ENCODE measurements at places on chromosomes 5 and 9. TPM values are rescaled to one million over a fixed set of nuclear protein-coding genes. Genes with fewer than 3 reads are reported as not detected.
A peak's percentile ranks its signal among the peaks of the same experiment; 100 is the strongest.

Gene CREBRF
- 31.4 TPM for total RNA-seq

GRCh38 chr9:126474786-126475485, 138.8 kb upstream of the LMX1B start:
- H3K27ac ChIP-seq: no peak overlapping the region
- H3K27me3 ChIP-seq: no peaks in the 10 kb centered on the region
- no peak for DNase-seq

GRCh38 chr5:67617051-67617450, 420.5 kb upstream of the CD180 start:
- no peaks in the 10 kb centered on the region for H3K27me3 ChIP-seq
- DNase-seq: no peak
- no peak overlapping the region for H3K4me3 ChIP-seq
- H3K4me1 ChIP-seq: no peaks in the 10 kb centered on the region

Gene PCAT7
- 0.60 TPM for total RNA-seq

Gene PRR16
- 3.8 TPM for total RNA-seq

Gene ACTBL2
- total RNA-seq: not detected

Gene NSG2
- 1.4 TPM for total RNA-seq

GRCh38 chr9:16386007-16386826, 484.3 kb downstream of the BNC2 start:
- no peak for DNase-seq
- H3K36me3 ChIP-seq: no peaks in the 10 kb centered on the region
- no peak overlapping the region for H3K4me3 ChIP-seq
- no peaks in the 10 kb centered on the region for H3K4me1 ChIP-seq

Gene SHROOM1
- 65.3 TPM for total RNA-seq

Gene SAXO1
- total RNA-seq: not detected

GRCh38 chr5:32852535-32852934, 141.4 kb downstream of the NPR3 start:
- peak; percentile 8 for DNase-seq
- no peak overlapping the region for H3K27ac ChIP-seq
- H3K27me3 ChIP-seq: no peaks in the 10 kb centered on the region
- no peaks in the 10 kb centered on the region for H3K36me3 ChIP-seq

Gene MAP1B
- total RNA-seq: 42.6 TPM

Gene ADRA1B
- 6.0 TPM for total RNA-seq

Gene C5orf52
- not detected for total RNA-seq

Gene DDX31
- total RNA-seq: 6.1 TPM

- H3K27me3 ChIP-seq: no peaks in the 10 kb centered on the region
- H3K4me3 ChIP-seq: no peak overlapping the region
- no peak for DNase-seq
- no peaks in the 10 kb centered on the region for H3K4me1 ChIP-seq
- no peak overlapping the region for H3K27ac ChIP-seq
Measured at GRCh38 chr9:96483733-96484390, 33.9 kb downstream of the HABP4 start.

Gene LAMC3
- 2.9 TPM for total RNA-seq

DNA sequence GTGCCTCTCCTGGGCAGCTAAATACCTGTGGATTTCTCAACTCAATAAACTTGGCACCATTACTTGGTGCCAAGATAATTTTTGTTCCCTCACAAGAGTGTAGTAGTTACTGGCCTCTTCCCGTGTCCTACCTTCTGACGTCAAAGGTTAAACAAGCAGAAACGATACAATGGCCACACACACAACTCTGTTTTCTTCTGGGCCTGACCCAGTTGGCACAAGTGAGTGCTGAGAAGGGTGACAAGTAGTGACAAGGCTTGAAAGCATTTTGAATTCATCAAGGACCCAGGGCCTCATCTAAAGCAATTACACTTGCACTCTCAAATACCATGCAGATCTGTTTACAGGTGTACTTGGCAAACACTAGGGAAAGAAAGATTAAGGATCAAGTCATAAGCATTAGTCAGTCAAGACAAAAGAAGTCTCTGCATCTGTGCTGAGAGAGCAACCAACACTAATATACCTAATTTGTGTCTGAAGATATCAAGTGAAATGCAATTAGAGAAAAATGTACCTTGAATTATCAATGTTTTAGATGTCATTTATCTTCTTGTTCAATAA, 30.8 kb downstream of the RASEF start:
- H3K27me3 ChIP-seq: no peaks in the 10 kb centered on the region
- H3K36me3 ChIP-seq: no peaks in the 10 kb centered on the region
- peaks cover 11% of the 10 kb centered on the region for H3K4me1 ChIP-seq

Gene CD274
- total RNA-seq: 1.2 TPM

GRCh38 chr5:73615947-73616346, 10.0 kb upstream of the ARHGEF28 start:
- H3K27me3 ChIP-seq: no peaks in the 10 kb centered on the region
- no peak overlapping the region for H3K27ac ChIP-seq
- H3K4me3 ChIP-seq: no peak overlapping the region
- no peak for DNase-seq
- no peaks in the 10 kb centered on the region for H3K36me3 ChIP-seq
- H3K4me1 ChIP-seq: peaks cover 6% of the 10 kb centered on the region

- peaks cover 3% of the 10 kb centered on the region for H3K27me3 ChIP-seq
- H3K4me3 ChIP-seq: no peak overlapping the region
- H3K4me1 ChIP-seq: peaks cover 22% of the 10 kb centered on the region
- no peak overlapping the region for H3K27ac ChIP-seq
Measured at GRCh38 chr5:10485142-10485795, 43.6 kb downstream of the ROPN1L start.

- no peaks in the 10 kb centered on the region for H3K27me3 ChIP-seq
- no peak overlapping the region for H3K27ac ChIP-seq
- H3K4me3 ChIP-seq: no peak overlapping the region
- no peak for DNase-seq
- no peaks in the 10 kb centered on the region for H3K36me3 ChIP-seq
- no peaks in the 10 kb centered on the region for H3K4me1 ChIP-seq
Measured at GRCh38 chr9:82410306-82410705, 421.7 kb downstream of the SPATA31D1 start.

DNA sequence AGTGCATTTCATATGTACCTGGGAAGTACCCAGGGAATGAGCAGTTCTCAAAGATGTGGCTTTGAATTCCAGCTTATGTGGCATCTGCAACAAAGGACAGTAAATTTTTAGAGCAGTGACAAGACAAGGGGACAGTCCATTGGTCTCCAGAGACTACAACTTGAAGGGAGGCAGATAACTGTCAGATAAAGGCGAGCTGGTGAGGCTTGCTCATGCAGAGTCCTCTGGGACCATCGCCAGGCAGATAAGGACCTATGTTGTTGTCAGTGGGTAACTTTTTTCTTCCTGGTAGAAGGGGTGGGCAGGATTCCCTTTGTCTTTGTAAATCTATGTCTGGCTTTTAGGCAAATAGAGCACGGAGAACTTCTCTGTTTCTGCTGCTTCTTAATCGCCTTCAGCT, 120.2 kb downstream of the ICE1 start:
- DNase-seq: no peak
- H3K27ac ChIP-seq: no peak overlapping the region
- H3K36me3 ChIP-seq: no peaks in the 10 kb centered on the region
- H3K27me3 ChIP-seq: no peaks in the 10 kb centered on the region
- no peaks in the 10 kb centered on the region for H3K4me1 ChIP-seq

Gene CNOT6
- total RNA-seq: 20.0 TPM

GRCh38 chr9:133861692-133862091, 123.5 kb upstream of the SARDH start:
- no peaks in the 10 kb centered on the region for H3K36me3 ChIP-seq
- no peak for DNase-seq
- H3K4me1 ChIP-seq: no peaks in the 10 kb centered on the region
- no peak overlapping the region for H3K27ac ChIP-seq

Gene ZSWIM6
- 25.5 TPM for total RNA-seq

Gene ZNF883
- not detected for total RNA-seq

- no peak overlapping the region for H3K27ac ChIP-seq
- no peak overlapping the region for H3K4me3 ChIP-seq
- H3K27me3 ChIP-seq: peaks cover 3% of the 10 kb centered on the region
Measured at GRCh38 chr9:131080589-131080988, 15.7 kb upstream of the AIF1L start.

GRCh38 chr5:59693492-59694309, 199.8 kb downstream of the PDE4D start:
- no peaks in the 10 kb centered on the region for H3K36me3 ChIP-seq
- no peaks in the 10 kb centered on the region for H3K27me3 ChIP-seq
- no peak for DNase-seq
- no peak overlapping the region for H3K27ac ChIP-seq
- H3K4me1 ChIP-seq: no peaks in the 10 kb centered on the region

GRCh38 chr9:122339579-122339978, 31.2 kb upstream of the PTGS1 start:
- H3K4me3 ChIP-seq: no peak overlapping the region
- no peak overlapping the region for H3K27ac ChIP-seq
- no peaks in the 10 kb centered on the region for H3K36me3 ChIP-seq
- DNase-seq: no peak

DNA sequence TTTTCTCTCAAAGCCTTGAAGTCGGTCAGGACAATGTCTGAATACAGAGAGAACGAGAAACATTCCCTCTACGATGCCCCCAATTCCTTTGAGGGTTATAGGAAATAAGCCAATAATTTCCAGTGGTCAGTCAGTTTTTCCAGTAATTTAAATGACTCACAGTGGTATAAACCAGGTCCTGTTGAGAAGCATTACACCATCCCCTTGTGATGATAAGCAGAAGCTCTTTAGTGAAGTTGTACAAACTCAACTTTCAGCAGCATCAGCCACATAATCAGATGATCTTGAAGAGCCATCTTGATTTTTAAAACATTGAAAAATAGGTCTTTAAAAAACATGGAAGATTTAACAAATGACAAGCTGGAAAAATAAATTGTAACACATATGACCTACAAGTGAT, 173.9 kb upstream of the ZNF462 start:
- H3K27me3 ChIP-seq: no peaks in the 10 kb centered on the region
- peak overlapping the region; percentile 15 for H3K27ac ChIP-seq
- DNase-seq: no peak
- no peaks in the 10 kb centered on the region for H3K36me3 ChIP-seq
- no peaks in the 10 kb centered on the region for H3K4me1 ChIP-seq

GRCh38 chr9:99255651-99256050, 33.6 kb downstream of the SEC61B start:
- H3K27ac ChIP-seq: no peak overlapping the region
- no peaks in the 10 kb centered on the region for H3K36me3 ChIP-seq
- DNase-seq: no peak
- H3K4me1 ChIP-seq: no peaks in the 10 kb centered on the region
- H3K4me3 ChIP-seq: no peak overlapping the region

DNA sequence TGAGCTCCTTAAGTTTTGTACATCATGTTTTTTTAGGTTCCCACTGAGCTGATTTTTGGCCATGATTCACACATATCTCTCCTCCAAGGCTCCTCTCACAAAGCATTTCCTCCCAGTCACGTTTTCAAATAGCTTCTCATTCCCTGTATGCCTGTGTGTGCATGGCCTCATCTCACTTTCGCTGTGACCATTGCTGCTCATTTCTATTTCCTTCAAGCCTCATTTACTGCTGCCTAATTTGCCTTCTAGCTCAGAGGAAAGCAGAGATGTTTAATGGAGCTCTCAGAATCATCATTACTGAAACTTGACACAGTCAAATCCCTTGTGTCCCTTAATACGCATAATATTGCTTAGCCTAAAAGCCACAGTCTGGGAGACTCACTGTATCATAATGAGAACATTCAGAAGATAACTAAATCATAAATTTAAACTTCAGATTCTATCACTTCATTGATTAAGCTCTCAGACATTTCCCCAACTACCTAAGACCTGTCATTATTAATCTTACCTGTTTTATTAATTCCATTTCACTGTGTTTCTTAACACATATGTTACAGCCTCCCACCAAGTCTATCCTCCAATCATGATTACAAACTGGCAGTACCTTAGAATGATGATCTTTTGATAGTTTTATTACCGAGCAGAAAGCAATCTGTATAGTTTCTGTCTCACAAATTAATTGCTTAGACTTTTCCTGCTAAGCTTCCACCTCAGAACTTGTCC, 278.3 kb upstream of the PTGER4 start:
- H3K4me3 ChIP-seq: no peak overlapping the region
- peaks cover 3% of the 10 kb centered on the region for H3K4me1 ChIP-seq
- DNase-seq: no peak
- no peak overlapping the region for H3K27ac ChIP-seq
- H3K27me3 ChIP-seq: no peaks in the 10 kb centered on the region

DNA sequence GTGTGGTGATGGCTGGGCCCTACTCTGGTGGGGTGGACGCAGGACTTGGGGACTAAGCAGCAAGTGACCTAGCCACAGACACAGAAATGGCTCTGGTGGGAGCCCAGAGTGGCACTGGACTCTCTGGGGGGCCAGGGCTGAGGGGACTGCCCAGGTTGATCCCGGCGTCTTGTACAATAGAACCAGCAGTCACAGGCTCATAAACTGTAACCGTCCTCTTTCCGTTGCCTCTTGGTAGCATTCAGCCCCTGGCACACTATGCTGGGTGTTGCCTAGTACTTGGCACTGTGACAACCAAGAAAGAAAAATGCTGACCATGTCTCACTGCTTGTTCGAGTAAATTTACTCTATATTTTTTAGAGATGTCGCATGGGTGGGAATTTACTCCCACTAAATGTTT, 80.5 kb downstream of the DAB2IP start:
- peak overlapping the region; percentile 91 for H3K27ac ChIP-seq
- no peaks in the 10 kb centered on the region for H3K27me3 ChIP-seq
- peak; percentile 62 for DNase-seq
- H3K4me3 ChIP-seq: no peak overlapping the region
- H3K36me3 ChIP-seq: no peaks in the 10 kb centered on the region
- H3K4me1 ChIP-seq: peaks cover 67% of the 10 kb centered on the region

Gene HSPA5
- 49.8 TPM for total RNA-seq

Measured in transverse colon (tissue), 4 donors.